Activated T-cell treated with anti-CD3 and anti-CD28 coated beads, Interleukin-2, amount 50 U/mL, for 4 hours (primary cell): ENCODE measurements at places on chromosomes 7 and 10. TPM values are rescaled to one million over a fixed set of nuclear protein-coding genes. Genes with fewer than 3 reads are reported as not detected.

DNA sequence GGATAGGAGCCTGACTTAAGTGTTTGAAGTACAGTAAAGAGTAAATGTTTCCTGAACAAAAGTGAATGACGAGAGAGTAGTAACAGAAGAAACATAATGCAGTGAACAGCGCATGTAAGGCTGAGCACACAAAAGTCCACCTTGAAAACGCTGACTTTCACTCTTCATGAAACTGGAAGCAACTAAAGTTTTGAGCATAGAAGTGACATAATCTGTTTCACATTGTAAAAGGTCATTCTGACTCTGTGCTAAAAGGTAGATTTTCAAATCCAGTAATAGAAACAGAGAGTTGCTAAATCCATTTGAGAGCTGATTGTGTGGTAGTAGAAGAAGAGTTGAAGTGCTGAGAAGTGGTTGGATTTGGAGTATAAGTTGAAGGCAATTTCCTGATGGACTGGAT is 1037.0 kb downstream of the CNTNAP2 start:
- DNase-seq = no peak

GRCh38 chr7:140577651-140578050 is 63.0 kb downstream of the DENND2A start:
- DNase-seq = no peak

GRCh38 chr10:95328013-95328412 is 37.2 kb upstream of the PDLIM1 start:
- no peak for DNase-seq

GRCh38 chr7:42057331-42057730 is 179.7 kb downstream of the GLI3 start:
- no peak for DNase-seq

DNA sequence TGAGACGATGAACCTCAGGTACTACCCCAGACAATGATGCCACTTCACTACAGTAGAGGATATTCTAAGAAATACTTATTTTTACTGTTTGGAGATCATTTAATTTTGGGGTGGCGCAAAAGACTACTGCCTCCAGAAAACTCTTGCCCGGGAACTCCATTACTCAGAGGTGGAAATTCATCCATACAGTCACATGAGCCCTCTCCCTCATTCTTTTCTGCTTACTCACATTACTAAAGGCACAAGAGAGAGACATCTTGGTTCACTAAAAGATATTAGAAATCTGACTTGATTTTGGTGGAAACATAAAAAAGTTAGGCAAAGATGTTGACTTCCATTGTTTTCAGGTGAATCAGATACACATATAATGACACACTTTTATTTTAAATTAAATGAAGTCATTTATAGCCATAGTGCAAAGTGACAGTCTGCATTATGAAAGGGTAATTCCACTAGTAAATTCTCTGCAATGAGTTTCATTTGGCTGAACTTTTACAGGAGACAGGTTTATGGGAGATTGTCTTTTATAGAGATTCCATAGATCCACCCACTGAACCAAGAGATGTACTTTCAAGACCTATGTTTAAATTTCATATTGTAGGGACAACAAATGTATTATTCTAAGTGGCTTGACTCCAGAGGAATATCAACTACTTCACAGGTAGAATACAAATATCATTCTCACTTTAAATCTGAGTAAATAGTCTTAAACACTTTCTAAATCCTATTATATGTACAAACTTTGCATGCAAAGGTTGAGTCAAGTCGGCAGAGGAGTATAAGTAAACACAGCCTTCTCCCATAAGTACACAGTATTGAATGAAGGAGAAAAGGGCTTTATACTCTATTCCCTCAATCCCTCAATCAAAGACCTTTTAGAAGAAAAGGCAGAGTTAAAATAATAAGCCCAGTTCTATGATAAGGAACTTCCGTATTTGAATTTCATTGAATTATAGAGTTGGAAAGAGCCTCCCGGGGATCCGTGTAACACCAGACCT is 18.8 kb downstream of the NEBL start:
- DNase-seq = no peak

- no peak for DNase-seq
Measured at GRCh38 chr7:318878-319661, 29.1 kb downstream of the FOXL3 start.

- no peak for DNase-seq
Measured at GRCh38 chr7:25054819-25055519, 70.1 kb downstream of the CYCS start.

GRCh38 chr7:27162561-27163287 is 2.6 kb downstream of the HOXA9 start:
- no peak for DNase-seq

DNA sequence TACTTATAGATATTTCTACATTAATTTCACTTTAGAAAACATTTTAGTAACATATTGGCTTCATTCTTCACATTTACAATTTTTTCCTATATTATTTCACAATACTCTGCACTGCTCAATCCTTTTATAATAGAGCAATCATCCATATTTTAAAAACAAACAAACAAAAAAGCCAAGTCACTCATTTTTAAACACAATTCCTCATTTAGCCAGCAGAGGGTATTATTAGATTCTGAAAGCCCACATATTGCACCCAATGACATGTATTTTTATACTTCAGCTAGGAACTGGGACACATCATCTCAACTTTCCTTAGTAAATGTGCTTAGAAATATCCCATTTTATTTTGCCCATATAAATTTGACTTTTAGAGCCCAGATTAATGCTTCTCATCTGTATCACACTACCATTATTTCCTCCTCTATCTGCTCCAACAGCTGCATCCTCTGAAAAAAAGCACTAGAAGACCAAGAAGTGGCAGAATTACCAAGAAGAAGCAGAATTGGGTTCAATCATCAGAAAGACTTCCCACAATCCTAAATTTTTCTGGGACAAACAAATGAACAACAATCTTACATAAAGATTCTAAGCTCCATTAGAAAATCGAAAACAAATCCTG is 29.5 kb downstream of the CTNNA3 start:
- no peak for DNase-seq

DNA sequence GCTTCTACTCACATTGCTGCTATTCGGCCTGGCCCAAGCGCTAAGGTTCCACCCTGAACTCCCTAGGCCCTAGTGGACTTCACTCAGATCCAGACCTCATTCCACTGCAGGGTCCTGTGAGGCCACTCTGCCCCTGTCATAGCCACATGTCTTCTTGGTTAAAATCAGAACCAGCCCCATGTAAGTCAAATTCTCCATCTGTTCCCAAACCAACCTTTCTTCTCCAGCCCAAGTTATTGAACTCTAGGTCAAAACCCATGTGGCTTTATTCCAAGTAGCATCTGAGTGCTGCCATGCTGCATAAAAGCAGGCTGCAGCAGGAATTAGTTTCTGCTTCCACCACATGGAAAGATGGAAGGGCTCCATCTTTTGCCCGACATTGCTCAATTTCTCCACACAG is 281.2 kb downstream of the SNX13 start:
- DNase-seq = no peak

GRCh38 chr10:35608328-35608672 is 3.2 kb downstream of the GJD4 start:
- no peak for DNase-seq

DNA sequence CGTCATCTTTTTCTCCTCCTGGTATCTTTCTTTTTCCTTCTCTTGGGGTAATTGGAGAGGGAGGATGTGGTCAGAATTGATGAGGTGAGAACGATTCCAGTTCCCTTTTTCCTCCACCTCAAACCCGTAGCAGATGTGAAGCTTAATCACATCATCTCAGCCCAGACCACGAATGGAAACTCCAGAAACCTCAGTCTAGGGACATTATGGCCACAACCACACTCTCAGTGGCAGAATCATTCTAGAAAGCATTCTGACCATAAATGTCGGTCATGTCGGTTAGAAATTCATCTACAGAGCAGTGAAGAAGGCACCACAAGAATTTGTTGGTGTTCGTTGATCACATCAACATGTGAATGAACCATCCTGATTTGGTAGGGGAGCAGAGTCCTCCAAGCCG is 78.7 kb downstream of the GATA3 start:
- no peak for DNase-seq

- no peak for DNase-seq
Measured at GRCh38 chr7:108434010-108434409, 22.2 kb downstream of the NRCAM start.

- DNase-seq = no peak
Measured at GRCh38 chr10:121324678-121325213, 273.5 kb downstream of the FGFR2 start.

DNA sequence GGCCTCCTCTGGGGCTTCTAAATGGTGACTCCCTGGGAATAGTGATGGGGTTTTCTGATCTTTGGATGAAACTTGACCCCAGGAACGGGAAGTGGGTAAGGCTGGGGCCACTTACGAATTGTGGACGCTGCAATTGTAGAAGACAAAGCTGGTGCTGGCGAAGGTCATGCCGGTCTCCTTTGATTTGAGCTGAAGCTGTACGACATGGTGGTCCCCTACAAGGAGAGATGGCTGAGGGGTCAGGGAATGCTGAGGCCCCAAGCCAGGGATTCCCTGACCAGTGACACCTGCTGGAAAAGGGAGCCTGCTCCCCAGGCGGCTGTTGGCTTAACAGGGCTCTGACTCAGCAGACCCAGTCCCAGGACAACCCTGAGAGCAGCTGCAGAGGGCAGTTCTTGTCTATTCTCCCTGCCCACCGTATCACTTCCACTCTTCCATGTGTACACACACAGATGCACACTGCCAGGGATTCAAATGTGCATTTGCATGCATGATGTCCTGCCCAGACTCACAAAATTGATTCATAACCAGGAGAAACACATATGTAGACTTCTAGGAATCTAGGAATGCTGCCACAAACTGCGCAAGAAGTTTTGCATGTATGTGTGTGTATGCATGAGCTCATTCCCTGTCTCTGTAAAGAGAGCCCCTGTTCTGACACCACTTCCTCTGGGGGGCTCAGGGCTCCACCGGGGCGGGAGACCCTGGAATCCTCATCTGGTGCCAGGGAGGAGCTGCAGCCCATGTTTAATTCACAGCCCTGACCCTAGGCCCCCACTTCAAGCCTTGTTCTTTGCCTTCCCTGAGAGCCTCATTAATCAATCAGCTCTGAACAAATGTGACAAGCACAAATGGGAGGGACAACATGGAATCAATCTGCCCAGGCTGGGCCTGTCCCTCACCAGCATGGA is 350.0 kb downstream of the PLXNA4 start:
- DNase-seq = no peak

DNA sequence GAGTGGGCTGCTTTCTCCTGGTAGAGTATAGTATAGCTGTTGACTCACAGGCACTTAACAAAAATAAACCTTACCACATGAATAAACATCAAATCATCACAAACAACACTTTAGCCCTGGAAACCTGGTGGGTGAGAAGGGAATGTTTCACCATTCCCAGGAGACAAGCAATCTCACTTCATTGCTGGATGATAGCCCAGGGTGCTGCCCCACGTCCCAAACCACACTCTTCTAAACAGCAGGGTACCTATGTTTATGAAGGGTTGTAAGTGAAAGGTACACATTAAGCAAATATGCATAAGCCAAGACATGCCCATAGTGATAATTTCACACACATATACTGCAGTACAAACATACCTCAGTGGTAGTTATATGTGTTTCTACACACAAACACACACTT is 276.2 kb downstream of the FGFR2 start:
- no peak for DNase-seq

DNA sequence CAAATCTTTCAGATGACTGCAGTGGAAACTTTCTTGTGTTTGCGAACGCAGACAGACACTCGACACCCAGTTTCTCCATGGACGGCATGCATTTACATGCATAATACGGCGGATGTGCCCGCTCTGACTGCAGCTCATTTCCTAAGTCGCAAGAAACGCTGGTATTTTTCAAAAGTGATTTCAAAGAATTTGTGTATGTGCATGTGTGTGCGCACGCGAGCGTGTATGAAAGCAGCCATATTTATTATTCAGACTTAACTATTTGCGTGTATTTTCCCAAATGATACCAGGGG is 436.5 kb upstream of the MGMT start:
- no peak for DNase-seq

DNA sequence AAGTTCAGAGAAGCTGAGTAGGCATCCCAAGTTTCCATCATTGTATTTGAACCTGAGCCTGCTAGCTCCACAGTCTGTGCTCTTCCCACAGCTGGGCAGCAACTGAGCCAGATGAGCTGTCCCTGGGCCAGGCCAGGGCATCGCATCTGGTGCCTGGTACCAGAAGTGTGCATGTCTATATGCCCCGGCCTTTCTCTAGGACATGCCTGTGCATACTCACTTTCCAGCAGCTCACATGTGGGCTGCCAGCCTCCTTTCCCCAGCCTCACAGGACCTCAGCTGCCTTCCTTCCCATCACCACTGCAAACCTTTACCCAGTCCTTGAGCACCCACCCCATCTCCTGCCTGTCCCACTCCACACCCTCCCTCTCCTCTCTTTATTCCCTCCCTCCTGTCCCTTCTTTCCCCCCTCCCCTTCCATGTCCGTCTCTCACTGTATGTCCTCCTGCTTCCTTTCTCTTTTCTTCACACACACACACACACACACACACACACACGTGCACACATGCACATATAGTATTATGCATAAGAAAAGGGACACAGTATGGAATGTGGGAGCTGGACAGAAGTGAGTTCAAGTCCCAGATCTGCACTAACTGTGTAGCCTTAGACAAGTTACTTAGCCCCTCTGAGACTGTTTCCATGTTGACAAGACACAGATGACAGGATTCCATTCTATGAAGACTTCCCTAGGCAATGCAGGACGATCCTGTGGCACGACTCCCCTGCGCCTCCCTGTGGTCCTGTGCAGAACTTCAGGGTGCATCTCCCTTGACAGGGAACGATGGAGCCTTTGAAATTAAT is 10.9 kb downstream of the CDHR1 start:
- DNase-seq = peak; percentile 56

- no peak for DNase-seq
Measured at GRCh38 chr7:90345595-90346335, 751 bp upstream of the GTPBP10 start.

DNA sequence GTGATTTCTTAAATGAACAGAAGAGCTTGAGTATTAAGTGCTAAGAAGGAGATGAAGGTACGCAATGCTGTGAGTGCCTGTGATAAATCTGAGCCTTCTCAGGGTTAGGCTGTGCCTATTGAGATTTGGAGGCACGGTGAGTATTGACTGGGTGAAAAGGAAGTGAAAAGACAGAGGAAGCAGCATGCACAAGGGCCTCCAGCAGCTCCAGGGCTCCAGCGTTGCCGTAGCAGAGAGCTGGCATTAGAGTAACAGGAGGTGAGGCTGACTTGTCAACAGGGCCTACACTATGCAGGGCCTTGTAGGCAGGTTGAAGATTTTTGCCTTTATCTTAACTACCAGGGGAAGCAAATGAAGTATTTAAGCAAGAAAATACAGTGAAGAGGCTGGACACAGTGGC is 54.1 kb upstream of the PDCD4 start:
- DNase-seq = no peak

DNA sequence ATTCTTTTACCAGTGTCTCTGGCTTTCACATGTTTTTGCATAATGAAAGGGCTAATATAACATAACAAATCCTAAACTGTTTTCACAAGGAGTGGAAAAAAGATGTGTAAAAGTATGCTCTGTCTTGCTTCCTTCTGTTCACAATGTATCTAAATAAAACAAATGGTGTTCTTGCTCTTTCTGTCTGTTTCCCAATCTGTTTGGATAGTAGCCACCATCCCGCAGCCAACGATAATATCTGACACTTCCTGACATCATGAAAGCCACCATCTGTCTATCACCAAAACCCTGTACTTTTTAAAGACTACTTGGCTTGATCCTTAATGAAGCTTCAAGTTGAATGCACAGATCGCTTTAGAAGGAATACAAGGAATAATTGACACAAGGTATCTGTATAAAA is 246.2 kb downstream of the ETV1 start:
- DNase-seq = no peak

The BCCIP gene
- 175 TPM for total RNA-seq

The PLCE1 gene
- total RNA-seq = not detected

The OR2A42 gene
- total RNA-seq = not detected

The LBX1 gene
- not detected for total RNA-seq

The NPSR1 gene
- not detected for total RNA-seq

The ACTR1A gene
- total RNA-seq = 67.1 TPM

The UCN3 gene
- total RNA-seq = not detected

The TUBAL3 gene
- not detected for total RNA-seq
